ENCODE measurements at places on chromosomes 2 and 18.

DNA sequence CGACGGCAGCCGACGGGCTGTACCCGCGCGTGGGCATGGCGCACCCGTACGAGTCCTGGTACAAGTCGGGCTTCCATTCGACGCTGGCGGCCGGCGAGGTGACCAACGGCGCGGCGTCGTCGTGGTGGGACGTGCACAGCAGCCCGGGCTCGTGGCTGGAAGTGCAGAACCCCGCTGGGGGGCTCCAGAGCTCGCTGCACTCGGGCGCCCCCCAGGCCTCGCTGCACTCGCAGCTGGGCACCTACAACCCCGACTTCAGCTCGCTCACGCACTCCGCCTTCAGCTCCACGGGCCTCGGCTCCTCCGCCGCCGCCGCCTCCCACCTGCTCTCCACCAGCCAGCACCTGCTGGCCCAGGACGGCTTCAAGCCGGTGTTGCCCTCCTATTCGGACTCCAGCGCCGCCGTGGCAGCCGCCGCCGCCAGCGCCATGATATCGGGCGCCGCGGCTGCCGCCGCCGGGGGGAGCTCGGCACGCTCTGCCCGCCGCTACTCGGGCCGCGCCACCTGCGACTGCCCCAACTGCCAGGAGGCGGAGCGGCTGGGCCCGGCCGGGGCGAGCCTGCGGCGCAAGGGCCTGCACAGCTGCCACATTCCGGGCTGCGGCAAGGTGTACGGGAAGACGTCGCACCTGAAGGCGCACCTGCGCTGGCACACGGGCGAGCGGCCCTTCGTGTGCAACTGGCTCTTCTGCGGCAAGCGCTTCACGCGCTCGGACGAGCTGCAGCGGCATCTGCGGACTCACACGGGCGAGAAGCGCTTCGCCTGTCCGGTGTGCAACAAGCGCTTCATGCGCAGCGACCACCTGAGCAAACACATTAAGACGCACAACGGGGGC, 2.0 kb downstream of the SP9 start:
- ATAC-seq = peak; percentile 52

DNA sequence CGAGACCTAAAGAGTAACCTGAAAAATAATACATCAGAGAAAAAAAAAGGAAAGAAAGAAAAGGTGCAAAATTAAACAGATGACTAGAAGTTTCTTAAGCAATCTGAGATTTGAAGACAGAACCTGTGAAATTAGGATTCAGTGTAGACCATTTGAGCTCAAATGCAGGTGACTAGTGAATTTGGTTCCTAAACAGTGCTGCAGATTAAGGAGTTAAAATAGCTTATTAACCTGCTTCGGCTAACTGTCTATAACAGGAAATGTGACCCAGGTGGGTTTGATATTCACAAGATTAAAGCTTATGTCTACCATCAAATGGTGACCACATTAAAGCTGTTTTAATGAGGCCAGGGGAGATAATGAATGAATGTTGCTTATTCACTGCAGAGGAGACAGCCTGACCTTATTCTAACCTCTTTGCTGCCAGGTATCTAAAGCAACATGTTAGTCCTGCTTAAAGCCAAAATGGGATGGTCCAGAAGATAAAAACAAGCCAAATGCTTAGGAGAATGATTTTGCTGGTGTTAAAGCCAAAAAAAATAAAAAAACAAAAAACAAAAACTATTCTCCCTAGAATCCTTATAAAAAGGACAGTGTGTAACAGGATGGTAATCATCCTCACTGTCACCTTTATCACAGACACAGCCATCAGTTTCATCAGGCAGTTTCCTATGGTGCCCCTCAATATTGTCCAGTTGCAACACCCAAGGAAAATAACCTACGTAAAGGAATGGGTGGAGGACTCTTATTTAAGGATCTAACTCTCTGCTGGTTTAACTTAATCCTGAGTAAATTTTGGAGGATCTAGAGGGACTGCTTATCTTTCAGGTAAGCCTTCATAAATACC, 769.0 kb upstream of the ZEB2 start:
- no peak for ATAC-seq

- no peak for ATAC-seq
Measured at GRCh38 chr2:52144590-52144989, 1112.7 kb upstream of the NRXN1 start.

DNA sequence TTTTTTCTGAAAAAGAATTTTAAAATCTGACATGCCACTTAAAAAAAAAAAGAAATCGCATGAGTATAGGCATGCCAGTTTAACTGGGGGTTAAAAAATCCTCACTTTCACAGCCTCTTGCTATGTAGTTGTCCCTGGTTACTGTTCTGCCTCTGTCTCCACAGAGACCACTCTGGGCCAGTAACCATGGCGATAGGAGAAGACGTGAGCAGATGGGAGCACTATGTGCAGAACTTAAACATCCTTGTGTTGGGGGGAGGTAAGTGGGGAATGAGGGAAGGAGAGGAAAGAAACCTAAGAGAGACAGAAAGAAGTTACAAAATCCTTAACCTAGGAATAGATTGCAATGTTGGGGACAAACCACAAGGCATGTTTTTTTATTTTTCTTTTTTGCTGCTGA, 75.9 kb upstream of the CYRIA start:
- ATAC-seq = no peak

DNA sequence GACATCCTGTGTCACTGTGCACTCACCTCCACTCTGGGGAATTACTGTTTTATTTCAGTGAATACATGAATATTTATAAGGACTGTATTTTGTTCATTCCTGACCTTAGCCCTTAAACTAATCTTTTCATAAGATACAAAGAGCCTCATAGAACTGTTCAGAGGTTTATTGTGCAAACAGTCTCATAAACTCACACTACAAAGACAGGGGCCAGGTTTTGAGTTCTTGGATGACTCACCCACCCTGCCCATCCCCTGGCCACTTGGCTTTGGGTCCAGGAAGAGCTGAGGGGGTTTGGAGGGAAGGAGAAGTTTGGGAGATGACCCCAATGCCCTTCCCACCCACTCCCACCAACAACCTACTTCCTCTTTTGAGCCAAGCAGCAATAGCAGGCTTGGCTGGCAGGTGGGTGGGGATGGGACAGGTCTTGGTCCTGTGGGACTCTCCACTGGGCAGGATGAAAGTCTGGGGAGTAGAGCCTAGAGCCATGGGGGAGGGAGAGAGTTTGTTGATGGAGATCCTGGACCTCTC, 43.1 kb upstream of the IL1R2 start:
- ATAC-seq = no peak
